CD4-positive, alpha-beta T cell treated with Interleukin-1 beta for 1 hour (primary cell): ENCODE measurements at places on chromosomes 5 and 9.

DNA sequence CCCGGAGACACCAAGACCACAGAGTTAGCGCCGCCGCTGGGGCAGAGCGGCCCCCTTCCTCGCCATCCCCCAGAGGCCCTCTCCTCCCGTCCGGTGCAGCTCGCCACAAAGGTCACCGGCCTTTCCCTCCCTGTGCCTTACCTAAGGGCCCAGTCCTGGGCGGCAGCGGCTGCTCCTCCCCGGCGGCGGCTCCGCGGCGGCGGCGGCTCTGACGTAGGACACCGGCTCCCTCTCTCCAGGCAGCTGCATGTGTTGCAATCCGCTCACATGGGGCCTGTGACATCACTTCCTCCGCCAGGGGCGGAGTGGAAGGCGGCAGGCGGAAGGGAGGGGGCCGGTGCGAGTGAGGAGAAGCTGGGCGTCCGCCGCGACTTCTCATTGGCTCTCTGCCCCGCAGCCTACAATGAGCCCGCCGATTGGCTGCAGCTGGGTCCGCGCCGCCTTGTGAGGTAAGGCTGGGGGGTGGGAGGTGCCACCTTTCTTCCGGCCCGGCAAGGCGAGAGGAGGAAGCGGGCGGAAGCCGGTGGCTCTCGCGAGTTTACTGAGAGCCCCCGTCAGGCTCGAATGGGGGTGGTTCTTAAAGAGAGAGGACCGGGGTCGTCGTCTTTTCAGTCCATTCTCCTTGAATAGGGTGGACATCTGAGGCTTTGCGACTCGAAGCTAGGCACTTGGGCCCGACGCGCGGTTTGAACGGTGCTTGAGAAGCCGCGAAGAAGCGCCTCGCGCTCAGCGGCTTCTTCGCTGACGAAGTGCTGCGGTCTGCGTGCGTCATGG is at the start of gene ETF1:
Gene ETF1, minus strand, starts transcription at position 281 of the 774 bp plus-strand sequence. CDS start 318 bp downstream, outside the sequence.
- peak; percentile 100 for DNase-seq

GRCh38 chr9:127112735-127113161 is 9.7 kb downstream of the ANGPTL2 start:
- no peak for DNase-seq

- DNase-seq = no peak
These were observed 654.3 kb downstream of the CCDC171 start for GRCh38 chr9:16207161-16207560.

DNA sequence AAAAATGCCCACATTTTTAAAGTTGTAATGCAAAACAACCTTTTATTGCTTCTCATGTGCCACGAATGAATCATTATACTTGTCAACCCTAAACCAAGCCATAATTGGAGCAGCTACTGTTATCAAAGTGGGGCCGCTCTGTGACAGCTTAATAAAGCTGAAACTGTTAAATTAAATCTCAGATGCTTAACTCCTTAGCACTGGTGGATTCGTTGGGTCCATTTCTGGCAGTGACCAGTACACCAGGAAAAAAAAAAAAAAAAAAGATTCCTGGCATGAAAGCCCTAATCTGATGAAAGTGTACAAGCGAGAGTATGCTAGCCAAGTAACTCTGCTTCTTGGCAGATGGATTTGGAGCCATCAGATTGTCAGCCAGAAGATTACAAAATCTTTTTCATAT is 164.8 kb downstream of the ZSWIM6 start:
- DNase-seq = no peak

GRCh38 chr5:157561110-157561509 is 14.5 kb downstream of the ADAM19 start:
- DNase-seq = no peak

- DNase-seq = no peak
These were observed 171.2 kb downstream of the DOCK8 start for GRCh38 chr9:385818-386398.

DNA sequence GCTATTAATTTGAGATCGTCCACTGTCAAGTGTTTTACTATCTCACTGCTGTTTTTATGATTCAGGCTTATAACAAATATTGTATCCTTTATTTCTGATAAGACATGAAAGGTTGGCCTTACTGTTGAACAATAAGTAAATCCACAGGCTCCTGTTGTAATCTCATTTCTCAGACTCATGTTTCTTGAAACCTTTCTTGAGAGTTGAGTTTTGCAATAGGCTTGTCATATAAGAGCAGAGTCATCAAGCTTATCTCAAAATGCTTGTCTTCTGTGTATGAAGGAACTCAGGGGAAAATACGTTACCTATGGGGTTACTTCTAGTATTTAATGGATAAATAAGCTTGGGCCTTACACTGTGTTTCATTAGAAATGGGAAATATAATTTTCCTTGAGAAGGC is 9.2 kb upstream of the TLX3 start:
- no peak for DNase-seq

DNA sequence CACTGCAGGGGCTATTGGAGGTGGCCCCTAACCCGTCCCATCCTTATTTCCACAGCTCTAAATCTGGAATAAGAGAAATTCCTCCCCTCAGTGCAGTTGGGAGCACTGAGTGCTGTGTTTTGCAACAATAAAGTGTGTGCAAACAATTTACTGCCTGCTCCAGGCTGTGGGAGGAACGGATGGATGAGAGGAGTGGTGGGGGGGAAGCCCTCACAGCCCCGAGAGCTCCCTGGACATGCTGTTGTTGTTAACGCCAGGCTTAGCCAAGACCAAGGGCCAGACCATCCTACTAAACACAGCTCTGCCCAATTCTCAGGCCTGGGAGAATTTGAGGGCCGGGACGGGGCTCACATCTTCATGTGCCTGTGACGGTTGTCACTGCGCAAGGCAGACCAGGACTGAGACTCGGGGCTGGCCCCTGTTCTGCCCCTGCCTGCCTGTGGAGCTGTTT is 200.2 kb downstream of the DAB2IP start:
- DNase-seq = no peak

DNA sequence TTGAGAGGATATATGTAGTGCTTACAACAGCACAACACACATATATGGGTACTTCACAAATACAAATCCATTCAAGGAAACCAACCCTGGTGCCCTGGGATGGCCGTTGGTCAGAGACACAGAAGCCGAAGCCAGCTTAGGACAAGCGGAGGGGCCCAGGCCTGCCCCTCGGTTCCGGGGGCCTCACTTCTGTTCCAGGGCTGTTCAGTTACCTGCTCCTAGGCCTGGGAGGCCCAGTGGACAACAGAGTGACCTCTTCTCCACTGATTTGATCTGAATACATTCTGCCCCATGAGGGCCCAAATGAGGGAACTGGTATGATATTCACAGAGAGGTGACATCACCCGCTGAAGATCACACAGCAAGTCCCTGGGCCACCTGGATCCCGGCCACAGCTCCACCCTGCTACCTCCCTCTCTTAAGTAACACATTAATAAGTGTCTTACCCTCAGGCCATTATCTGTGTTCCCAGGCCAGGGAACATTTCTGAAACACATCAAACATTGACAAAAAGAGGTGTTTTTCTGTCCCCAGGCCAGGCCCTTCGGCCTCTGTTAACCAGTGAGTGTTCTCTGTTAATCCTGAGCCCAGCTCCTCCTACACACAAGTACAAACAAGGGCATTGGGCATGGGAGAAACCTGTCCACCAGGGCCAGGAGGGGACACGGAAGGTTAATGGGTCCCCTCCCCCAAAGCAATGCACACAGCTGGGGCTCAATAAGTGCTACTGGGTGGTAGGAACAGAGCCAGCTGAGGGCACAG is 4.5 kb upstream of the GRHPR start:
- no peak for DNase-seq

DNA sequence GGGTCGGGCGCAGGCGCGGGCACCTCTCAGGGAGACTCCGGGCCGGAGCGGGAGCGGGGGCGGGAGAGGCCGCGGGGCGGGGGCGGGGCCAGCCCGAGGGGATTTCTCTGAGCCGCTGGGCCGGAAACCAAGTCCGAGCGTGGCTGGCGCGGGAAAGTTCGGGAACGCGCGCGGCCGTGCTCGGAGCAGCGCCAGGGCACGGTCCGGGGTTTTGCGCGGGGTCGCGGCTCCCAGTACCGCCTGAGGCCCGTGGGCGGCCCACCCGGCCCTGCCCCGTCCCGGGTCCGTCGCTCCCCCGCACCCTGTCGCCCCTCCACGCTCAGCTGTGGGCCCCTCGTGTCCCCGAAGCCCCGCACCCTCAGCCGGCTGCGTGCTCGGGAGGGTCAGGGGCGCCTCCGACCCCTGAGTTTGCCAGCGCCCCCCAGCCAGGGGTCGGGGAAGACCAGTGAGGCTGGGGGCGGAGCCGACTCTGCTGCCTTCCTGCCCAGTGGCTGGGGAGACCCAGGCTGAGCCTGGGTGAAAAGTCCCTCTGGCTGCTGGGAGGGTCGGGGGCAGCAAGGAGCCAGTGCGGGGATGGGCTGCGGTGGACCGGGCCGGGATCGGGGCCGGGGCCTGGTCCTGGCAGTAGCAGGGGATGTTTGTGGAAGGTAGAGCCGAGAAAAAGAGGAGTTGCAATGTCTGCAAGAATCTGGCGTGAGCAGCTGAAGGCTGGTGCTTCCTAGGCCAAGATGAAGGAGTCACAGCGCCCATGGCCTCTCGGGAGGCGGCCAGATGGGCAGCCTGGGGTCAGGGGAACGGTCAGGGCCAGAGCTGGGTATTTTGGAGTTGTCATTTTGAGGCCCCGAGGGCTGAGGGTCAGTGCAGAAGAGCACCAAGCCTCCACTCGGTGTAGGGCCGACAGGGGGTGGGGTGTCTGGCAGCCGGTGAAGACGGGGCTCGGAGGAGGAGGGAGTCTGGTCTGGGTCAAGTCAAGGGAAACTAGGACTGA is 588 bp downstream of the TRAF2 start:
- DNase-seq = peak; percentile 29

DNA sequence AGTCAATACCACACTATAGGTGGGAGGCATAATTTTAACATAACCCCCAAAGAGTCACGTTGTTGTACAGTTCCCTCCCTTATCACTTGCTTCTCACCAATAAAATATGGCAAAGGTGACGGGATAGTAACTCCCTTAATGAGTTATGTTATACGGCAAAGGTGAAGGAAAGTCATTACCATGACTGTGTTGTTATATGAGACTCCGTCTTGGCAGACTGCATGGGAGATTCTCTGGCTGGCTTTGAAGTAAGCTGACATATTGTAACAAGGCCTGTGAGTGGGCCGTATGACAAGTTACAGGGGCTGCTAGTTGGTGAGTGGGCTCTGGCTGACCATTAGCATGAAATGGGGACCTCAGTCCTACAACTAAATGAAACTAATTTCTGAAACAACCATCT is 366.4 kb upstream of the FTMT start:
- DNase-seq = no peak

DNA sequence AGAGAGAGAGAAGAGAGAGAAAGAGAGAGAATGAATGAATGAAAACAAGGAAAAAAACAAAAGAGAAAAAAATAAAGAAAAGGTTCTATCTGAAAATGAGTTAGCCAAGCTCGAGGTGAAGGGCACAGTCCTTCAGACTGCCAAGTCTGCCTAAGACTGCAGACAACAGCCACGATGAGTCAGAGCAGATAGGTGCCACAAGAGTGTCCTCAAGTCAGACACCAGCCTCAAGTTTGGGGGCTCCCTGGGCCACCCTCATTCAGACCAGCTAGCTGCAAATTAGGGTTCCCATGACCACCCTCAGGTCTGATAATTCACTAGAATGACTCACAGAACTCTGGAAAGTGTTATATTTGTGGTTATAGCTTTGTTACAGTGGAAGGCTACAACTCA is 13.9 kb upstream of the HABP4 start:
- DNase-seq = no peak
